Spinal cord (tissue), 10 donors: ENCODE measurements at places on chromosomes 5 and 9.

GRCh38 chr5:152393441-152393840 lies 11.6 kb downstream of the NMUR2 start:
- no peak for DNase-seq

- no peak for DNase-seq
Measured at GRCh38 chr9:108666240-108666784, 189.5 kb downstream of the ACTL7B start.

- DNase-seq: no peak
Measured at GRCh38 chr9:90240541-90240940, 402.1 kb downstream of the DIRAS2 start.

GRCh38 chr5:16889203-16889971 lies 46.7 kb downstream of the MYO10 start:
- no peak for DNase-seq

DNA sequence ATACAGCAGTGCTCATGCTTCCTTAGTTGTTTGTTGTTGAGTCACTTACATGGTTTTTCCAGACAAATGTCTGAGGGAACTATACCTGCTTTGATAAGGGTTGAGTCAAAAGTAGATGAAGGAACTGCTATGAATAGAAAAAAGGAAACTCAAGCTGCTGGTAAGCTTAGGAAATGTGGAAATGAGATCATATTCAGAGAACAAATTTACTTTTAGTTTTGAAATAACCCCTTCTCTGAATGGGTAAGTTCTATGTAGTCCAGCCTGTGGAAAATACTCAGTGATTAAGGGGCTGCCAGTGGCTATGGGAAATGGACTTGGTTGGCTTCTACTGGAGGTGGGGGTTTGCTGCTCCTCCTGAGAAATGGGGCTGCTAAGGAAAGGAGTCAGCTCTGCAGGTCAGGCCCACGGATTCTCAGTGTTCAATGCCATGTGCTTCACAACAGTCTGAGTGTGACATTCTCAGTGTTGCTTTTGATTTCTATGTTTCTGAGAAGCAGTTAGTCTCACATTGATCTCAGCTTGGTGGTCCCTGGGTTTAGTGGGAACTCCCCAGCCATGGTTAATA lies 47.7 kb upstream of the GLRX start:
- DNase-seq: no peak

DNA sequence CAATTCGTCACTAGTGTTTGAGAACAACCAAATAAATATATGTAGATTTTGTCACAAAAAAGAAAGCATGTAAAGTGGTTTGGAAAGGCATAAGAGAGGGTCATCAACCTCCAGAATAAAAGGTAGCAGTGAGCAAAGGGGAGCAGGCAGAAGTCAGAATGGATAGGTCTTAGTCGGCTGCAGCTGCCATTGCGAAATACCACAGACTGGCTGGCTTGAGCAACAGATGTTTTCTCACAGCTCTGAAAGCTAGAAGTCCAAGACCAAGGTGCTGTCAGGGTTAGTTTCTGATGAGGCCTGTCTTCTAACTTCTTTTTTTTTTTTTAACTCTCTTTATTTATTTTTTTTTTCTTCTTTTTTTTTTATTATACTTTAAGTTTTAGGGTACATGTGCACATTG lies 208.1 kb upstream of the PIK3R1 start:
- no peak for DNase-seq

- peak; percentile 89 for DNase-seq
Measured at GRCh38 chr5:61055434-61056006, 106.7 kb downstream of the SMIM15 start.

DNA sequence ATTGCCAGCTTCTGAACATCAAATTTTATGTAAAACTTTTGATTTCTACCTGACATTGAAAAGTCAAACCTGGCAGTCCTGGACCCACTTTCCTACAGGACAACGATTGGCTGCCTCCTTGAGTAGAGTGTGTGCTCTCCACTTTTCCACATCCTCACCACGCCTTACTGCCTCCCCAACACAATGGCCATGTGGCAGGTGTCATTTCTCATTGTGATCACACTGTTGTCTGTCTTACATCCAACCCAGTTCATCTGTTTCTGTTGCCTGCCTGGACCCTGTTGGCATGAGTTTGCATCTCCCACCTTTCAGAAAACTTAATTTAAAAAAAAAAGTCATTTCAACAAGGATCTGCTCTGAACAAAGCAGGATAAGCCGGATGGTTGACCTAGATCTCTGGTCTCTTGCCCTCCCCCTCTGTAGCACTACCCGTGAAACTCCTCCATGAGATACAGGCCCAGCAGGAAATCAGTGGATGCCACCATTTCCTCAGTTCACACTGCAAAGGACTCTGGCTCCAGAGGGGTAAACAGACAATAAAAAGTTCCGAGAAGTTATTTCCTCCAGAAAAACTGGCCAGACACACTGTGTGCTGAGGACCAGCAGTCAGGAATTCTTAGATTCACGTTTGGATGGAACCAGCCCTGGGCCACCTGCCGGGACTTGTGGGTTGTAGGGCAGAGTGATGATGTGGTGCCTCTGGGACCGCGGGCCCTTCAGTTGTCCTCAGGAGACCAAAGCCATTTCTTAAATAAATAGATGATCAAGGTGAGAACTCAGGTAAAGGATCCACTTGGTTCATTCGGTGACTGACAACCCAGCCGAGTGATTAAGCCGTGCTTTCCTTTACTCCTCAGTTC lies 48.6 kb downstream of the AMBP start:
- no peak for DNase-seq

DNA sequence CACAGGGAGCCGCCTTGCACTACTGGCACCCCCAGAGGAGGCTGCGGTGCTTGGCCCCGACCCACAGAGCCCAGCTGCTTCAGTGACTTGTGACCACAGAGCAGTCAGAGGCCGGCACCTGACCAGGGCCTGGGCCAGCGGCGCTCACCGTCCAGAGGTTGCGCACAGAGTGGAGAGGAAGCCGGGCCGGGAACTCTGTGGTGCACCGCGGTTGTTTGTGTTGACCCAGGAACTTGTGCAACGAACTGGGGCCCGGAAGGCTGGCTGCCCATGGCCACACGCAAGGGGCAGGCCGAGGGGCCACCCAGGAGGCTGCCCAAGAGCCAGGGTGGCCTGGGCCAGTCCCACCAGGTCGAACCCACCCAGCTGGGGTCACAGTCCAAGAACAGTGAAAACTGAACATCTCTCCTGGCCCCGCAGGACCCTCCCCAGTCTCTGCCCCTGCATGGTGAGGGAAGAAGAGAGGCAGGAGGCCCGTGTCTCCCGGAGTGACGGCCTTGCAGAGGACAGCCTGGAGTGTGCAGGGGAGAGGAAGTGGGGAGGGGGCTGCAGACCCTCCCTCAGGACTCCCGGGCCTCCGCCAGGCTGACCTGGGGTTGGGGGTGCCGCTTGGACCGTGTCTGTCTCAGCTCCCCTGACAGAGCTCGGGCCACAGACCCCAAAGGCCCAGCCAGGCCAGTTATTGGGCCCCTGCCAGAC lies 42.8 kb upstream of the EGFL7 start:
- DNase-seq: no peak

- DNase-seq: no peak
Measured at GRCh38 chr5:68139611-68140441, 75.7 kb upstream of the PIK3R1 start.

DNA sequence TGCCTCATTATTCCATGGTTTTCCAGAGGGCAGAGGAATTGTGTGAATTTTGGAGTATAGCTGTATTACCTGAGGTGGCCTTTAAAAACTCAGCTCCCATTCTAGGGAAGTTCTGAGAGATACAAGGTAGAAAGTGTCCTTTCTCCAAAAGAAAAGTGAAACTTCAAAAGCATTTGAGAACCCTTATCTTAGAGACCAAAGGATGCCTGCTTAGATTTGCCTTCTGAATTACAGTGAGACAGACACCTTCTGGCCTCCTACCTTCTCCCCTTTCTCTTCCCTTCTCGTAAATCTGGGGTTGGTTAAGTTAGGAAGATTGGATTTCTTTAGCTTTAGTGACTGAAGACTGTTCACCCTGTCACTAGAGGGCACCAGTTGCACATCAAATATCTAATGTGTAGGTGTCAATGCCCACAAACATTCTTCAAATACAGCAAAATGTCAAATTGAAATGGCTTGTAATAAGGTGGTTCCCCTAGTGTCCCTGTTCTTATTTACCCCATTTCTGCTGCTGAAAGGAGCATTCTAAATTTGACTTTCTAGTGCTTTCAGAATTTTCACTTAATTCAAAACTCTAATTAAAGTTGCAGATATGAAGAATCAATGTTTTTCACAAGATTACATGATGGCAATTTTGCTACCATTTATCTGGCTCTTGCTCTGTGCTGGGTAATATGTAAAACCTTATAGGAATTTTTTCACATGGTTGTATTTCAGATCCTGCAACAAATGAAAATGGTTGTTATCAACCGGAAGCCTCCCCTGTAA lies 46.7 kb downstream of the PRRC1 start:
- DNase-seq: no peak

GRCh38 chr5:88256872-88257271 lies 11.8 kb downstream of the TMEM161B start:
- DNase-seq: no peak

DNA sequence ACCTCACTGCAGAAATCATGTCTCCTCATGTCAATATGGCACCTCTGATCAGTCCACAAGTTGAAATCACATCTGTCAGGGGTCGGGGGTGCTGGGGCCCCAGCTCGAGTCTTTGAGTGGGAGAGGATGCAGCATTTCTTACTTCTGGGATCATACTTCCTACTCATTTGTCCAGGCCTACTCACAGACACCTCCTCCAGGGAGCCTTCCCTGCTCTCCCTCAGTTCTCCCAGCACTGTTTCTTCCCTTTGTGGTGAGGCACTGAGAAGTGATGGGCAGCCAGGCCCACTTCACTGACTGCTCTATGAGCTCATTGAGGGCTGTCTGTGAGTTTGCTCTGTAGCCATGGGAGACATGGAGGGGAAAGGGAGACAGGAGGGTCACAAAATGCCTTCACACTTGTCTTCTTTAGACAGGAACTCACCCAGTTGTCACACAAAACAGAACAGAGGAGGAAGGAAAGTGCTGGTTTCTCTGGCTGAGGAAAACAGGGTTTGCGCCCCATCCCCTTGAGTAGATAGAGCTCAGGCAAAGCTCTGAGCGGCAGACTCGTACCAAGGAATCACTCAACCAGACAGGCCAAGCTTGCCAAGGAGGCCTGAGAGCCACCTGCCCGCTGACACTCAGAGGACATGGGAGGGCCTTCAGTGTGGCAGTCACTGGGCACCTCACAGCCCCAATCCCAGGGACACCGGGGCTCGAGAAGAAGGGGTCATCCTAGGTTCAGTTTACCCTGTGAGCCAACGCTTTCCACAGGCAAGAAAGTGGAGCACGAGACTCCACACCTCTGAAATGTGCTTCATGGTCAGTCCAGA lies 152.9 kb downstream of the GABBR2 start:
- no peak for DNase-seq

- peak; percentile 46 for DNase-seq
Measured at GRCh38 chr9:77751341-77752091, 103.4 kb upstream of the GNA14 start.

DNA sequence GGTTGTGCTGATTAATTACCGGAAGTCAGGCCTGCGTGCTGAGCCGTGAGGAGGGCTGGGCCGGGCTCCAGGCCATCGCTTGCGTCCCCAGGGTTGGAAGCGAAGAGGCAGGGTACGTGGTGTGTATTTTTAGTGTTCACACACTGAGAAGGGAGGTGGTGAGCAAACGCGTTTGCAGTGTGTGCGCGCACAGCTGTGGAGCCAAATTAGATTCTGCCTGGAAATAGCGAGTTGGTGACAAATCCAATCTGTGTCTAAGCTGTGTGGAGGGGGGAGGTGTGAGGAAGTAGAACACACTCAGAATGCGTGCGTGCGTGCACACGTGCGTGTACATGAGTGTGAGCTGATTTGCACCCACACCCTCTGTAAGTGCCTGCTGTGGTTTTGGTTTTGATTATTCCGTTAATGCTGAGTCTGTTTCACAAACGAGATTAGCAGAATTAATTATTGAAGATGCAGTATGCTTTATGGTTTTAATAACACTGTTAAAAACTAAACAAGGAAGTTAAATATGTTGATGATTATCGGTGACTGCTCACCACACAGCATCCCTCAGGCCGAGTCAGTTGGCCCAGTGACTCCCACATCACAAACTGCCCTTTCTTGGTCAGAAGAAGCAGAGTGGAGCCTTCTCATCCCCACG lies 111.8 kb upstream of the FCN2 start:
- peak; percentile 90 for DNase-seq

GRCh38 chr5:38420691-38421390 lies 135.6 kb downstream of the LIFR start:
- DNase-seq: no peak
